ENCODE measurements at places on chromosomes 4 and X. TPM values are rescaled to one million over a fixed set of nuclear protein-coding genes. Genes with fewer than 3 reads are reported as not detected.

DNA sequence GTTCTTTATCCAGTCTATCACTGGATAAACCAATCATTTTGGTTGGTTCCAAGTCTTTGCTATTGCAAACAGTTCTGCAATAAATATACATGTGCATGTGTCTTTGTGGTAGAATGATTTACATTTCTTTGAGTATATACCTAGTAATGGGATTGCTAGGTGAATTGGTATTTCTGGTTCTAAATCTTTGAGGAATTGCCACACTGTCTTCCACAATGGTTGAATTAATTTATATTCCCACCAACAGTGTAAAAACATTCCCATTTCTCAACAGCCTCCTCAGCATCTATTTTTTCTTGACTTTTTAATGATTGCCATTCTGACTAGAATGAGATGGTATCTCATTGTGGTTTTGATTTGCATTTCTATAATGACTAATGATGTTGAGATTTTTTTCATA is 791.7 kb upstream of the AGA start:
- DNase-seq = no peak

GRCh38 chr4:39539089-39539611 is 11.9 kb upstream of the UGDH start:
- DNase-seq = no peak

GRCh38 chr4:148420397-148420796 is 21.8 kb downstream of the NR3C2 start:
- no peak for DNase-seq

- no peak for DNase-seq
These were observed 22.0 kb downstream of the MTMR1 start for GRCh38 chrX:150715184-150715583.

GRCh38 chrX:1453951-1454785 is 1.5 kb upstream of the ASMTL start:
- DNase-seq = peak; percentile 85

The FAM47A gene
- total RNA-seq = not detected

All from cardiac muscle cell (in vitro differentiated cells and primary cell).